ENCODE measurements at places on chromosomes 3 and 15.

GRCh38 chr3:183731611-183732010, 34.0 kb downstream of the YEATS2 start:
- no peak for DNase-seq

DNA sequence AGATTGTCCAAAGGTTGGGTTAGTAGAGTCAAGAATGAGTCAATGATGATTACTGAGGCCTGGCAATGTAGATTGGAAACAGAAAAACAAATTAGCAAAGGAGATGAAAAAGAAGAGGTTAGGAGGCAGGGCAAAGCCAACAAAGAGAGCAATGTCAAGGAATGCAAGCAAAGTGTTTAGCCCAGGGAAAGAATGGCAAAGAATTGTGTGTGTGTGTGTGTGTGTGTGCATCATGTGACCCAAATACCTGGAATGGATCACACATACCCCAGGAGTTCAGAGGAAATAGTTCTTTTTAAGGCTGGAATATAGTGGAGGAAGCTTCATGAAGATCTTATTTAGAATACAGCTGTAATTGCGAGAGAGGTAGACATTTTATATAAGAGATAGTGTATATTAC, 831.7 kb upstream of the ARPP21 start:
- no peak for DNase-seq

DNA sequence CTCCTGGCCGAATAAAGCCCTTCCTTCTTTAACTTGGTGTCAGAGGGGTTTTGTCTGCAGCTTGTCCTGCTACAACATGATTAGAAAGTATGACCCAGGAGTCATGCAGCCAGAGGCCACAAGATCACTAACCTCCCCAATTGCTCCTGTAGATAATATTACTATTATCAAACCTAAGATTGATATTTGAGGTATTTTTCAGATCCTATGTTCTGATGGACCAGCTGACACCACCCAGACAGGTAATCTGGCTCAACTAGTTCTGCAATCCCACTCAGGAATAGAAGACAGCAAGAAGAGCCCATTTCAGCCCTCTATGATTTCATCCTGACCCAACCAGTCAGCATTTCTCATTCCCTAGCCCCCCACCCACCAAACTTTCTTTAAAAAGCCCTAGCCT, 23.3 kb upstream of the LIMD1 start:
- no peak for DNase-seq

GRCh38 chr3:184092199-184092598, 4.7 kb upstream of the HTR3E start:
- DNase-seq, result no peak

- no peak for DNase-seq
Measured at GRCh38 chr15:60523056-60523455, 44.1 kb upstream of the ICE2 start.

GRCh38 chr15:91752081-91752785, 101.3 kb upstream of the SLCO3A1 start:
- DNase-seq, result no peak

- no peak for DNase-seq
Measured at GRCh38 chr3:177824190-177824786, 627.0 kb upstream of the TBL1XR1 start.

GRCh38 chr3:169454060-169454317, 209.5 kb downstream of the MECOM start:
- DNase-seq, result no peak

DNA sequence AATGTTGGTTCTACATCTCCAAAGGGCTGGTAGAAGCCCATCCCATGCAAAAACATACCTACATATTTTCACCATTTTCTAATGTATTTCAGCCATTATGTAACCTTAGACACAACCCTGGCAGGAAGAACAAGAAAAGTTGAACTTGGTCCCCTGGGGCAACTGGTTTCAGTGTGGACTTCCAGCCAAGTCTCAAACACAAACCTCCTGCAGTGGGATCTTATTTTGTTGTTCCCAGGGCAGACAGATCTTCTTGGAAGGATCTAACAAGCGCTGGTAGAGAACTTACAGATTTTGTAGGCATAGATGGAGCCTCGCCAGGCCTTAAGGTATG, 96.3 kb downstream of the ADAMTS17 start:
- DNase-seq, result no peak

- no peak for DNase-seq
Measured at GRCh38 chr15:80191198-80191597, 38.4 kb downstream of the FAH start.

DNA sequence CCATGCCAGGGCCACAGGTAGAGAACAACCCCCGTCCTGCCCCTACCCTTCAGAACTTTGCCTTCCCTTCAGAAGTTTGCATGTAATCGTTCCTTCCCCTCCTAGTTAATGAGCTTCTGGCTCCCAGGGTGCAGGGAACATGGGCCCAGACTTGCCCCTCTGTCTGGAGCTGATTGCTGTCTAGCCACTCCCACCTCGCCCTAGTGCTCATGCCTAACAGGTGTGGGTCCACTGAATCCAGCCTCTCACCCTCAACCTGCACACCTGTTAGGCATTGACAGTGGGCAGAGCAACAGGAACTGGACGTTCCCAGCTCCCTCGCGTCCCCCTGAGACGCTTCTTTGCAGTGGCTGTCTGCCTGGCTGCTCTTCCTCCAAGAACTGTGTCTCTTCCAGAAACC, 40.3 kb downstream of the WNT5A start:
- no peak for DNase-seq

- no peak for DNase-seq
Measured at GRCh38 chr3:50575372-50575771, 6.0 kb downstream of the HEMK1 start.

DNA sequence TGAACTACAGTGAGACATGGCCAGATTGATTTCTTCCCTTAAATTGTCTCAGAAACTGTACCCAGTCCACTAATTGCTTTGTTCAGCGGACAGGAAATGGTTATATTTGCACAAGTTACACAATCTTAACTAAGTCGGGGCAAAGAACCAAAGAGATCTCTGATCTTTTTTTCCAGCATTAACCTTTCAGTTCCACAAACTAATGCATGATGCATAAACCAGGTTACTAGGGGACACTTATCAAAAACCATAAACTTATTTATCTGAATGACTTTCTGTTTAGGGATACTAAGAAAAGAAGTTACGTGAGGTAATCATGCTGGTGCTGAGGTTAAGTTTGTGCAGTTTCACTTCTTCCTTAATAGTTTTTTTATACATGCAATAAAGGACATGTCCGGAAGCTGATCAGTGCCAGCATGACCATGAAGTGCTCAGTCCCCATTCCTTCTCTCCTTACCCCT, 22.4 kb downstream of the FNDC3B start:
- DNase-seq, result no peak

- peak; percentile 38 for DNase-seq
Measured at GRCh38 chr15:77187751-77188464, 117.0 kb upstream of the TSPAN3 start.

DNA sequence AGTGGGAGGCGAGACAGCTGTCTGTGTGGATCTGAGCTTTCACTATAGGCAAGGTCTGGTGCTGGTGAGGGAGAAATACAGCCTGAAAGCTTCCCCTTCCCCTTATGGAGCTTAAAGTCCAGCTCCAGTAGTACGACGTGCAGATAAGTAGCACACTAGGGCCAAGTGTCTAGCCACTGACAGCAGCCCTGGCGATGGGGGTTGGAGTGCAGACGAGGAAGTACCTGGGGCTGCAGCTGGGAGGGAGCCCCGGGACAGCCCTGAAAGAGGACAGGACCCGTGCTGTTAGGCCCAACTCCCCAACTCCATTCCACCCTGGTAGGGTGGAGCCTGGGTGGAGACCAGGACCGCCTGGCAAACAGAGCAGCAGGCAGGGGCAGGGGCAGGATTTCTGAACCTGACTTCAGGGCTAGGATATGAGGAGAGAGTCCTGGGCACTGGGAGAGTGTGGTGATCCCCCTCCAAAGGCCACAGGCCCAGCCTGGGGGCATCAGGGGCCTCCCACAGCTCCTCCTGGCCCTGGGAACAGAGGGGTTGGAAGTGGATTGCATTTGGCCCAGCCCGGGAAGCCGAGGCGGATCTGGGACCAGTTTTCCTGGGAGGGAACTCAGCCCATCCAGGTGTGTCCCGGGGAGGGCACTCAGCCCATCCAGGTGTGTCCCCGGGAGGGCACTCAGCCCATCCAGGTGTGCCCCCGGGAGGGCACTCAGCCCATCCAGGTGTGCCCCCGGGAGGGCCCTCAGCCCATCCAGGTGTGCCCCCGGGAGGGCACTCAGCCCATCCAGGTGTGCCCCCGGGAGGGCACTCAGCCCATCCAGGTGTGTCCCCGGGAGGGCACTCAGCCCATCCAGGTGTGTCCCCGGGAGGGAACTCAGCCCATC, 42.8 kb downstream of the BDH1 start:
- DNase-seq, result no peak

DNA sequence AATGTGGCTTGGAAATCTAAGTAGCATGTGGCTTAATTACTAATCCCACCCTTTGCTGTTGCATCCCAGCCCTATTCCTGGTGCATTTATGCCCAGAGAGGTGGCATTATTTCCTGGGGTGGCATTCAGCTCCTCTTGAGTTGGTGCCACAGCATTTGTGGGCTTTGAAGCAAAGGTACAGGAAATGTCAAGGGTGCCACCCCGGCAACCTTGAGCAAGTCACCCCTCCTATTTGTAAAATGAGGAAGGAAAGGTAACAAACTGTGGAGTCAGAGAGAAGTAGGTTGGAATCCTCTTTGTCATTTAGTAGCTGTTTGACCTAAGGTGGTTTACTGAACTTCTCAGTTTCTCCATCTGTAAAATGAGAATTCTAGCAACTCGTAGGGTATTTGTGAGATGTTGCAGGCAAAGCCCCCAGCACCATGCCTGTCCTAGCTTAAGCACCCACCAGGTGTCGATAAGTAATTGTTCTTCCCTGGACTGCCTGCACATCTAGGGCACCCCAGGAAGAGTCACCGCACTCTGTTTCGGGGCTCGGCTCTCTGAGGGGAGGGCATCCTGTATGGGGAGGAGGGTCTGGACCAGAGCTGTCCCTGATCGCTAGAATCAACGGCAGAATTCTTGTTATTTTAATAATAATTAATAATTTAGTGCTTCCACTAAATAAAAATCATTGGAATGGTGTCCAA, 17.1 kb downstream of the ISG20 start:
- DNase-seq, result no peak

DNA sequence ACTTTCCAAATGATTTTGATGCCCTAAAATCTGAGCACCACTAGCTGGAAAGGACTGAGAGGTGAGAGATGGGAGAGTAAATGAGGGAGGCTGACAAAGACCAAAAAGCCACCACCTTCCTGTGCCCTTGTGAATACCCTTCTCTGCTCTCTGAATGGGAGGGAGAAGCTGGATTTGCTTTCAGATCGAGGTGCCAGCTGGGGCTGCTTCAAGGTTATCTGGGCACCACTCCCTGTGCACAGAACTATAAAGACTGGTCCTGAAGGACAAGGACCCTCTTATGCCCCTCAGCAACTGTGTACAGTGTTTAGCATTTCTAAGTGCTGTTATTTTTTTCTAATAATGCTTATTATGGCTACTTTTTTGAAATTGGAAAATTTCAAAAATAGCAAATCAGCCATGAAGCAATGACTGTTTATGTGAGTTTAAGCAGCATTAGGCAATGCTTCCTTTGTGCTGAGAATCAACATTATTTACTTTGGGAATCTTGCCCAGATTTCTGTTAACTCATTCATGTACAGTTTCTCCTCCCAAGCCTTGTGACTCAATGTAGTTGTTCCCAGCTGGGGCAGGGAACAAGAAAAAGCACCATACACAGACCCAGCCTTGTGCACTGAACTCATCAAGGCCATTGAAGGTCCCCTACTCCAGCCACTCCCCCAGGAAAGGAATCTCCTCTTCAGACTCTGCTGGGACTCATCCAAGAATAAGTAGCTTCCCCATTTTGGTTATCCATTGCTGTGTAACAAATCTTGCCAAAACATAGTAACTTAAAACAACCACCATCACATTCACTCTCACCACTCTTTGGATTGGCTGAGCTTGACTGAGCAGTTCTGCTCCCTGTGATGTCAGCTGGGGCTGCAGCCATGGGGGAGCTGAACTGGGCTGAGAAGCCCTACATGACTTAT, 37.3 kb upstream of the CDV3 start:
- DNase-seq, result no peak

- no peak for DNase-seq
Measured at GRCh38 chr3:170778240-170779217, 91.5 kb downstream of the RPL22L1 start.

- no peak for DNase-seq
Measured at GRCh38 chr15:55241891-55242290, 45.1 kb upstream of the RSL24D1 start.

GRCh38 chr3:146554151-146554760, 9.8 kb upstream of the PLSCR1 start:
- DNase-seq, result no peak

- DNase-seq, result no peak
Measured at GRCh38 chr3:115332998-115333397, 185.9 kb upstream of the ZBTB20 start.

- no peak for DNase-seq
Measured at GRCh38 chr3:142999881-143000280, 1.5 kb upstream of the U2SURP start.

DNA sequence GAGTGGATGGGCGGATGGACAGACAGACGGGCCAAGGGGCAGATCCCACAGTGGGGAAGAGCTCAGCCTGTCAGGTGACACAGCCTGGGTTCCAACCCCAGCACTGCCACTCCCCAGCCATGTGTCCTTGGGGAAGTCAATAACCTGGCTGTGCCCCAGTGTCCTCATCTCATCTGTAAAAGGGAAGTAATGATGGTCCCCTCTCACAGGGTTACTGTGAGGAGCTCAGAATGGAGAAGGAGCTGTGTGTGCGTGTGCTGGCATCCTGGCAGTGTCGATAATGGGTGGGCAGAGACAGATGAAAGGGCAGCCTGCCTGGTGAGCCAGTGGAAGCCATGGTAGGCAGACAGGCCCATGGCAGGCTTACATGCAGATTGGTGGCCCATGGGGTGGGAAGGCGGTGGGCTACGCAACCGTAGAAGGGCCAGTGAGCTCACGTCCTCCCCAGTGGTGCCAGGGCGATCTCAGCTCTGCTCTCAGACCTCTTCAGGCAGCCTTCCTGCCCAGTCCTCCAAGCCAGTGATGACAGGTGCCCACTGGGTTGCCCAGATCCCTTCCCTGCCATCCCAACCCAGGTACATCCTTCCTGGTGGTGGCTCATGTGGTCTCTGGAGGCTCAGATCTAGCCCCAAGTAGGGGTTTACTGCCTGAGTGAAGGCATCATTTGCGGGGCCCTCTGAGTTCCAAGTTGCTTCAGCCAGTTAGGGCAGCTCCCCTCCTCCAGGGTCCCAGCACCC, 2.3 kb upstream of the DNAJB8 start:
- DNase-seq, result peak; percentile 44

- peak; percentile 60 for DNase-seq
Measured at GRCh38 chr3:32432711-32433530, 41.3 kb downstream of the CMTM7 start.

- DNase-seq, result no peak
Measured at GRCh38 chr3:104855702-104856101, 511.0 kb upstream of the ALCAM start.

DNA sequence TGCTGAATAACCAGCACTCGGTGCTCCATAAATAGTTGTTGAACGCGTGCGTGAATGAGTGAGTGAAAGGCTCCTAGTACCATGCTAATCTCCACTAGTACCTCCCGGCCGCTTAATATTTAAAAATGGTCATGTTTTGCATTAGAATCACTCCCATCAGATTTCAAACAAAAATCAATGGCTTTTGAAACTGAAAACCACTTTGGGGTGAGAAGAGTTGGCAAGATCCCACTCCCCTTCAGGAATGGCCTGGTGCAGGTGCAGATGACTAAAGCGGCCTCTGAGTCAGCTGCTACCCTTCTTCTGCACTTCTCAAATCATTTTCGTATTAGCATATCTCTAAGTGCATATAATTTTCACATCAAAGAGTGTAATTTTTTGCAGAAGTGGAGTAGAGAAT, 425.3 kb upstream of the PROK2 start:
- no peak for DNase-seq

Data from HL-60 (cell line).